Stimulated activated naive CD8-positive, alpha-beta T cell treated with anti-CD3 and anti-CD28 coated beads, Interleukin-15, Interleukin-2, amounts not matched to agents 100 U/mL and 50 U/mL, for 24 hours (primary cell): ENCODE measurements at places on chromosomes 7 and 10.

GRCh38 chr7:11707606-11708193 lies 124.3 kb downstream of the THSD7A start:
- DNase-seq = no peak

DNA sequence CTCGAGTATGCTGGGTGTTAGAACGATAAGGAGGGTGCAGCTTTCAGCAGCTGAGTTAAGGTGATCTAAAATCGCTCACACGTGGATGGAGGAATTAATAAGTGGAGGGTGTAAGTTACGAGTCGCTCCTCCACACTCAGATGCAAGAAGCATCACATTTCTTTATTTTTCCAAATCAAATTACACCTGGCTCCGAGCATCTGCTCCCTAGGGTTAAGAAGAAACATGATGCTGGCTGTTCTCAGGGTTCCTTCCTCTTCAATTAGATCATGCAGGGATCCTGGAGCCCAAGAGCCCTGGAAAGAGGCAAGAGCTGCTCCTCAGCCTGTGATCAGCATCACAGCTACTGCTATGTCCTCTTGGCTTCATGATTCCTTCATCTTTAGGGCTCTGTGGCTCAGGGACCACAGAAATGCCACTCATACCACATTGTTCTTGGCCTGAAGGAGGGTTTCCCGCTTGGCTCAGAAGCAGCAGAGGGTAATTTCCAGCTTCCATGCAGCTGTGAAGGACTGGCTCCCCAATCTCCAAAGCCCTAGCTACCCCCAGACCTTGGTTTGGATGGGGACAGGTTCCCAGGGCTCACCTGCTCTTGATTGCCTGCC lies 235.9 kb upstream of the ZNF32 start:
- DNase-seq = no peak

DNA sequence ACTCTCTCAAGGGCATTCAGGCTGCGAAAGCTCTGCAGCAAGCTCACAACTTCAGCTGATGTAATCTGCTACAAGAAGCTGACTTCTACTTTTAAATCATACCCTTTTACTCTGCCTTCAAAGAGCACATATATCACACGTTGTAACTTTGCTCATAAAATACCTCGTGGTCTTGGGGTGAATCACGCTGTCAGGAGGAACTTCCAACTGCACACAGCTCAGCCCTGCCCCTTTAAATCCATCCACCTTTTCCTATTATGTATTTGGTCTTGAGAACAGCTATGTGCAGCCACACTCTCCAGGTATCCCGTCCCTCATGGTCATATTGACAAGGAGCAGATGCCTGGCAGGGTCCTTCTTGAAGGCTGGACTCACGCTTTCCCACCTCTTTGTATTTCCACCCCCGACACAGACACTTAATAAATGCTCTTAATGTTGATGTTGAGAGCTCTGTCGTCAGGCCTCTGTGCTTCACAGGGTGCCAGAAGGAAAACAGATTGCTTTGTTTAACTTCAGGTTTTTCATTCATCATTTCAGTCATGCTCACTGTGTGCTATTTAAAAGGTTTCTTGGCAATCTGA lies 47.6 kb downstream of the ICA1 start:
- no peak for DNase-seq

GRCh38 chr7:130352194-130353074 lies 7.8 kb downstream of the CPA5 start:
- DNase-seq = no peak

- DNase-seq = no peak
Measured at GRCh38 chr10:37748170-37748569, 109.2 kb downstream of the ZNF248 start.

DNA sequence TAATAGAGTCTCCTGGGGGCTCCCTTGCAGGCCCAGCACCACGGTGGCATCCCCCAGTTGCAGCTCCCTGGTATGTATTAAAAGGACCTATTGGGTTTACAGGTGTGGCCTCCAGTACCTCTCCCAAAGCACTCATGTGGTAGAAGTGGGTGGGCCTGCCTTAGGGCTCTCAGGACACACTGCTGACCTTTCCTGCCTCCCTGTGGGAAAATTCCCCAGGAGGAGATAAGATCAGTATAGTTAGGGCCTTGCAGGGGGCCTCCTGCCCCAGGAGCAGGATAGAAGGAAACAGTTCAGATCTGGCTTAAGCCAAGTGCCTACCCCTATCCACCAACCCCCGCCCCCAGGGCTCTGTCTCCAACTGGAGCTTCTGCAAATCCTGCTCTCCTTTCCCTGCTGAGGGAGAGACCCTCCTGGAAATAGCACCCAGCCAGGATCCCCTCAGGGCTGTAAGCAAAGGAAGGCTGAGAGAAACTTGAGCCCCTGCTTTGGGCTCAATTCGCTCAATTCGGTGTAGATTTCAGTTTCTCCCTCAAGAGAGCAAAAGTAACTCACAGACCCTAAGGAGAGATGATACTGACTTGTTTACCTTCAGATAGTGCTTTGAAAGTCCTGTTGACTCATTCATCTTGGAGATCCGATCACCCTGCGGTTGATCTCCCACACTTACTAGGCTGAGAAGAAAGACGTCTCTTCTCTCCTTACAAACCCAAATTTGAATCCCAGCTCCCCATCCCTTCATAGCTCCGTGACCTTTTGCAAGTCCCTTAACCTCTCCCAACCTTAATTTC lies 130.6 kb downstream of the WDR11 start:
- no peak for DNase-seq

DNA sequence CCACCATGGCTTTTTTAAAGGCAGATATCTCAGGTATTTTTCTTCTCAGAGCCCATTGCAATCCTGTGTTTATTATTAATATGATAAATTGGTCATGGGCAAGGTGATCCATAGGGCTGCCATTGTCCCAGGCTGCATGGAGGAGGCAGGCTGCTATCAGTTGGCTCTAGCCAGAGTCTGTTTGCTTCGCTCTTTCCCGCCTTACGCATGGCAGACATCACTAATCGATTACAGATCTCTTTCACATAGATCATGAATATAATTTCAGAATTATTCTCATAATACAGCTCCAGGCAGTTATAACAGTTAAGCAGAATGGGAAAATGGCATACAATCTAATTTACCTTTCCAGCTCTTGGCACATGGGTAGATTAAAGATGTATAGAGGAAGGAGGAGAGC lies 30.4 kb upstream of the HABP2 start:
- no peak for DNase-seq

DNA sequence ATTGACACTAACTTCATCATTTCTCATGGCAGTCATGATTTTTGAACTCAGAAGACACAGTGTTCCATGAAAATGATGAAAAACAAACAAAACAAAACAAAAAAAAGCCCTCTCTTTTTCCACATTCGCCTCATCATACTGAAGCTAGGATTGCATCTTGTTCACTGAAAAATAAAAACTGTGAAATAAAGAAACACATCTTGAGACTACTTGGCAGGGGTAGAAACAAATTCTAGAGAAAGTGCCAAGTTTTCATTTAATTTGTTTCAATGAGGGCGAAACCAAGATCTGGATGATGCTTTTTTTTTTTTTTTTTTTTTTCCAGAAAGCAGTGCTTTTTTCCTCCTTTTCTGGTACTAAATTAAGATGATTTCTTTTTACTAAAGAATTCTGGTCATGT lies 350.4 kb upstream of the ETV1 start:
- no peak for DNase-seq

- no peak for DNase-seq
Measured at GRCh38 chr7:31748084-31748483, 61.1 kb downstream of the PPP1R17 start.

DNA sequence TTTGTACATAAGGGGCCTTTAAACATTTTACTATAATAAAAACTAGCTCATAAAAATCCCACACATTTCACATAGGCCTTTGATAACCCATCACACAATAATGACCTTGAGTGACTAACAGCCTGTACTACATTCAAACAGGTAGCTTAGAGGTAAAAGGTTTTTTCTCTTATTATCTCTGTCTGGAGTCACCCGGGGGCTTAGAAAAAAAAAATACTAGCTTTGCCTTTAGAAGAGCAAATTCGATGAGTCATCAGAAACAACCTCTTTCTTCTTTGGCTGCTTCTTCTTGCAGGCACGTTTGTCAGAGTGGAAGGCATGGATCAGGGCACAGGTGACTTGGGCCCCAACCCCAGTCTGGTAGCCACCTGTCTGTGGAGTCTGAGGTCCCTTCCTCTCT lies 43.4 kb upstream of the ADO start:
- DNase-seq = no peak

GRCh38 chr7:77245015-77245755 lies 45.6 kb upstream of the FGL2 start:
- DNase-seq = no peak
